ENCODE measurements at places on chromosomes 4 and X.

DNA sequence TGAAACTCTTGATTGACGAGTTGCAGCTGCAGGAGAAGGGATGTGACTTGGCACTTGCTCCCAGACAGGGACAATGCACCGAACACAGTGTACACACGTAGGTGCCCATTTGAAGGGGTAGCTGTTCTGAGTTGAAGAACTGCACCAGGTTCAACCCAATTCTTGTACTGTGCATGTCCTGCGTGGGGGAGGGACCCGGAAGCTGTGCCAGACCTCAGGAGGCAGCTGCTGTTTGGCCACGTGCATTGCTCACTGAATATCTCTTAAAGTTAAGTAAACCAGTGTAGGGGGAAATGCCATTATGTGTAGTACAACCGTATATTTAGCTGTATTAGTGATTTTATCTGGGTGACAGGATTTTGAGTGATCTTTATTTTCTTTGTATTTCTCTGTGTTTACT lies 12.0 kb upstream of the RBBP7 start:
- DNase-seq = no peak

DNA sequence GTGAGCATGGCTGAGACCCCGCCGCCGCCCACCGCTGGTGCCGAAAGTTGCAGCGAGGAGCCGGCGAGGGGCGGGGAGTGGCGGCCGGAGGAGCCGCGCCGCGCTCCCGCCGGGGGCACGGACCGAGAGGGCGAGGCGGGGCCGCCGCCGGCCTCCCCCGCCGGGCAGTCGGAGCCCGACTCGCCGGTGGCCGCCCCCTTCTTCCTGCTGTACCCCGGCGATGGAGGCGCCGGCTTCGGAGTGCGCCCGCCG lies 16.5 kb downstream of the UTP3 start:
- DNase-seq = no peak

DNA sequence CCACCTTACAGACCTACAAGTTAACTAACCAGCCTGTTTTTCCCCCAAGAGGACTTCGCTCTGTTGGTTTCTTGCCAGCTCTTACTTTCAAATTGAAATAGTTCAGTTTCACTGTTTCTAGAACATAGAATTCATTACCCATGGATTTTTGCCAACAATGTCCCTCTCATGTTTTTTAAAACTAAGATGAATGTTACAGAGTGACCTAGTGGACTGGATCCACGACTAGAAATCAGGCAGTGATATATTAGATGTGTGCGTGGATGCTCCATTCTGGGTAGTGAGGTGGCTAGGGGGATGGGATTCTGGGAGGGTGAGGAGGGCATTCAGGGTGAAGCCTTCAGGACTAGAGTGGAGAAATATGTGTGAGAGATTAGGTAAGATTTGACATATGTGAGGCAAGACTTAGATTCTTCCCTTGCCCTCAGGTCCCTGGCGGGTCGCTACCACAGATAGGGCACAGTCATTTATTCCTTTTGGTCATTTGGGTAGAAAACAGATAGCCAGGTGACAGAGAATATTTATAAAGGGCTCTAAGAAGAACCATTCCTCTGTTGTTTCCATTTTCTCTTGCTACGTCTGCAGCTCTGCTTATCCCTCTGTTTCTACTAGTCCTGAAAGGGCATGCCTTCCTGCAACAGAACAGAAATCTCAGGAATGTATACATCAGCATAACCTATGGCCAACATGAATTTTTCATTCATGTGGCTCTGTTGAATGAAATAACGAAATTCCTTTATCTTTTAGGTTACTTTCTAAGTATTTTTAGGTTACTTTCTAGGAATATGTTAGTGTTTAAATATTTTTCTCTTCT lies 15.4 kb upstream of the JADE1 start:
- no peak for DNase-seq

- DNase-seq = no peak
Observed at GRCh38 chr4:81804849-81805248, 333.1 kb upstream of the RASGEF1B start.

DNA sequence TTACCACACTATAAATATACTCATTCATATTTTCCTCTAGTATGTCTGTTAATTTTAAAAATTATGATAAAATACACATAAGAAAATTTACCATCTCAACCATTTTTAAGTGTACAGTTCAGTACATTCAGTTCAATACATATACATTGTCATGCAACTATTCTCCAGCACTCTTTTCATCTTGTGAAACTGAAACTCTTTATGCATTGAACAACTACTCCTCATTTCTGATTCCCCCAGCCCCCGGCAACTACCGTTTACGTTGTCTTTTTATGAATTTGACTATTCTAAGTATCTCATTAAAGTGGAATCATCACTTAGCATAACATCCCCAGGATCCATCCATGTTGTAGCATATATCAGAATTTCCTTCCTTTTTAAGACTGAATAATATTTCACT lies 8.7 kb downstream of the SMARCAD1 start:
- no peak for DNase-seq

- no peak for DNase-seq
Observed at GRCh38 chr4:86036736-86037135, 323.1 kb downstream of the MAPK10 start.

- DNase-seq = no peak
Observed at GRCh38 chr4:140071806-140072205, 82.2 kb downstream of the MAML3 start.

GRCh38 chr4:168765726-168766125 lies 244.3 kb downstream of the CBR4 start:
- DNase-seq = no peak

- no peak for DNase-seq
Observed at GRCh38 chrX:146064156-146064555, 246.5 kb downstream of the SLITRK2 start.

DNA sequence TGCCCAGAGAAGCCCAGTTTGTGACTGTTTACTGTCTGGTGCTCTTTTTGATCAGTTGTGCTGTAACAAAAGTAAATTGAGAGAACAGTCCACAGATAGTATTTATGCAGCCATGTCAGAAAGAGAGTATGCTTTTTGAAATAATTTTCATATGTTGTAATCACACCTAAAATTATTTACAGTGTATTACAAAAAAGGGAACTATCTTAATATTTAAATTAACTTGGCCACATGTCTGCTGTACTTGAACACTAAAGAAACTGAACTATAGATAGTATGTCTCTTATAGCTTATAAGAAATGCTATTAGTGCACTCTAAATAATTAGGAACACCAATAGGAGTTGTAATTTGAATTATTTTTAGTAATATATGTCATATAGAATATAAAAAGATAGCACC lies 30.2 kb downstream of the KIAA0232 start:
- no peak for DNase-seq

DNA sequence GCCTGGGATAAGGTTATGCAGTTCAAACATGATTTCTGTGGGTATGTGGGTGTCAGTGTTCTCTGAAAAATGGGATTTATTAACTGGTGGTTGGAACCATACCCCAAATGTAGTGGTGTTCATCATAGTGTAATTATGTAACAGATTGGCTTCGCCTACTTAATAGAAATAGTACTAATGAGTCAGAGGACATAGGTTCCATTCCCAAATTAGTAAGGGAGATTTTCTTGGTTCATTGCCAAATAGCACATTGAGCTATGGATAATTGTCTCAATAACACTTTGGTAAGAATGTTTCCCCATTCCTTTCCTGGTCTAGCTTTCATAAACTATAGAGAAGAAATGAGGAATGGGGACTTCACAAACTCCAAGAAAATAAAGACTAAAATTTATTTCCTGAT lies 20.5 kb upstream of the CYBB start:
- no peak for DNase-seq

- DNase-seq = no peak
Observed at GRCh38 chr4:78018271-78019049, 38.7 kb upstream of the FRAS1 start.

- DNase-seq = no peak
Observed at GRCh38 chr4:2768921-2769336, 12.8 kb upstream of the TNIP2 start.

GRCh38 chr4:52780206-52780605 lies 29.0 kb upstream of the ERVMER34-1 start:
- no peak for DNase-seq

- DNase-seq = no peak
Observed at GRCh38 chr4:73730292-73730691, 10.1 kb upstream of the CXCL8 start.

GRCh38 chrX:131792789-131793462 lies 230.2 kb upstream of the STK26 start:
- no peak for DNase-seq

GRCh38 chr4:24920008-24920407 lies 7.2 kb upstream of the CCDC149 start:
- DNase-seq = no peak

- no peak for DNase-seq
Observed at GRCh38 chr4:126628933-126629332, 1003.8 kb upstream of the INTU start.

- DNase-seq = no peak
Observed at GRCh38 chr4:146263793-146264192, 49.5 kb downstream of the REELD1 start.

- DNase-seq = no peak
Observed at GRCh38 chrX:19046343-19047215, 62.7 kb upstream of the PHKA2 start.

DNA sequence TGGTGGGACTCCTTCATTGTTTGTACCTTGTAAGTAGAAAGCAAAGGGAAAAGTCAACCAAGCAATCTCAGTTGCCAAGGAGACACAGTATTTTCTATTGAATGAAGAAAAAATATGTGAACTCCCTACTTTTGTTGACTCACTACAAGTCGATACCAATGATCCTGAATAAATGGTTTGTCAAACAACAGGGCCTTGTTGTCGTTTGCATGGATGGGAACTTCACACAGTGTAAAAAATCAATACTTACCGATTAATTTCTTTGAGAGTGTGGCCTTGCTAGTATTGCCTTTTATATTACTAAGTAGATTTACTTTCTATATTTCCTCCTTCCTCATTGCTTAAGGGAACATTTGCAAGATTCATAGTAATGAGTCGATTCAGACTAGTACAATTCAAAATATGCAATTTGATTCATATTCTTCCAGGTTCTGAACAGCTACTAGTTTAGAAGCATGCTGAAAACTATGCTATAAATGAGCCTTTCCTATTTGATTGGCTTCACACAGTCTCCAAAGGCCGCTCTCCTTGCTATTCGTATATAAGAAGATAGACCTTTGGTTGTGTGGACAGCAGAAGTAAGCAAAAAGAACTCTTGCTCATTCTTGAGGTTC lies 108.0 kb downstream of the ZNF330 start:
- DNase-seq = no peak

GRCh38 chr4:147576084-147576483 lies 41.1 kb upstream of the TMEM184C start:
- no peak for DNase-seq

Measured in cortex of kidney (tissue), 1 donor.